Activated T-helper 17 cell treated with anti-CD3 and anti-CD28 coated beads, Interleukin-2, amount 50 U/mL, for 72 hours (primary cell): ENCODE measurements at places on chromosomes 7 and 10. TPM values are rescaled to one million over a fixed set of nuclear protein-coding genes. Genes with fewer than 3 reads are reported as not detected.
A peak's percentile ranks its signal among the peaks of the same experiment; 100 is the strongest.

GRCh38 chr7:134120405-134120804 lies 6.7 kb upstream of the LRGUK start:
- no peak for ATAC-seq

DNA sequence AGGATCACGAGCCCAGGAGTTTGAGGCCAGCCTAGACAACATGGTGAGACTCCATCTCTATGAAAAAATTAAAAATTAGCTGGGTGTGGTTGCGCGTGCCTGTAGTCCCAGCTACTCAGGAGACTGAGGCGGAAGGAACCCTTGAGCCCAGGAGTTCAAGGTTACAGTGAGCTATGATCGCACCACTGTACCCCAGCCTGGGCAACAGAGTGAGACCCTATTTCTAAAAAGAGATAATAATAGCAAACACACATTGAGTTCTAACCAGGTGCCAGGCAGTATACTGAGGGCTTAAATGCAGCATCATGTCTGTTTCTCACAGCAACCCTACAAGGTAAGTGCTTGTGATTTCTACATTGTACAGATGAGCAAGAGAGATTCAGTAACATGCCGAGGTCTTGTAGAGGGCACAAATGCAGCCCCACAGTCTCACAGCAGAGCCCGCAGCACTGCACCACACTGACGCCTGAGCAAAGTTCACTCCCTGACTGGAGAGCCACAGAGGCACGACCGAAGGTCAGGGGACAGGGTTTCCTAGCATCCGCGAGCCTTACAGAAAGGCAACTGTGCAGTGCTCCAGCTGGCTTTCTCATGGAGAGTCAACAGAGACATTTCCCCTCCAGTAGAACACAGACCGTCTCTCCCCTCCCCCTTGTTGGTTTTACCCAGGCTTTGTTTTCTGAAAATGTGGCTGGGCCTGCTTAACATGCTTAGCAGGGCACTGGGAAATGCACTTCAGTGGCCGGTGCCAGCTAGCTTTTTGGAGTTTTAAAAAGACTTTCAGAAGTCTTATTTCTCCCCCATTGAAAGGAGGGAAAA lies 36.5 kb downstream of the PDSS1 start:
- no peak for ATAC-seq

- no peak for ATAC-seq
These were observed 111.7 kb upstream of the CDK13 start for GRCh38 chr7:39838326-39838725.

GRCh38 chr7:88401009-88401623 lies 94.4 kb upstream of the STEAP4 start:
- ATAC-seq: peak; percentile 52

GRCh38 chr10:74150204-74150989 lies at the start of gene AP3M1:
Gene AP3M1 (minus strand): TSS chr10:74150828. CDS start chr10:74138379, 12,449 bp downstream.
- ATAC-seq: peak; percentile 70

GRCh38 chr7:7695111-7695817 lies 23.1 kb downstream of the RPA3 start:
- no peak for ATAC-seq

DNA sequence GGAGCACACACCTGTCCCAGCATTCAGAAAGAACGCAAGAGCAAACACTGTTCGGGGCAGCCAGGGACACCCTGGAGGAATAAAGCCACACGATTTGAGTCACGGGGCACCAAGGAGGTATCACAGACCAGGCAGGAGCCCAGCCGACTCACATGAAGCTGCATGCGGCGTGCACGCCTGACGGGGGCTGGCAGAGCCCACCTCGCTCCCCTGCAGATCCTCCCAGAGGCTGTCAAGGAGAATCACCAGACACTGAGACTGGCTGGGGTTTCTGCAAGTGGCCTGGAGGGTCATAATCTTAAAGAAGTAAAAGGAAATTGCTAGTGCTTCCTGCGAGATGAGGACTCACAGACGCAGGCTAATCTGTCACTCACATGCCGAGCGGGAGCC lies 61.6 kb downstream of the TCERG1L start:
- no peak for ATAC-seq

Gene MYO3A
- total RNA-seq: not detected

Gene C1QL3
- 0.13 TPM for total RNA-seq
